Inflammatory macrophage treated with lipopolysaccharide for 4 hours (primary cell): ENCODE measurements at places on chromosomes 13 and 19.
A peak's percentile ranks its signal among the peaks of the same experiment; 100 is the strongest.

DNA sequence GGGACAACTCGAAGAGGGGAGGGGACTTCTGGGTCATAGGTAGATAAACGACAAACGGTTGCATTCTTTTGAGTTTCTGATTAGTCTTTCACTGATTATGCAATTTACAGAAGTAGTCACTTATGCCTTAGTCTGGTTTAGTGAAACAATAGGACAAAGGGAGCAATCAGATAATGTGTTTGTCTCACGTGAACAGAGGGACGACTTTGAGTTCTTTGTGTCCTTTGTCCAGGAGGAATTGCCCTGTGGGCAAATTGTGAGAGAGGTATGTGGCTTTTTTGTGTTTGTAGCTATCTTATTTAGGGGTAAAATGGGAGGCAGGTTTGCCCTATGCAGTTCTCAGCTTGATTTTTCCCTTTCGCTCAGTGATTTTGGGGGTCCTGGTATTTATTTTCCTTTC lies 362.9 kb upstream of the PCDH20 start:
- DNase-seq, result no peak

DNA sequence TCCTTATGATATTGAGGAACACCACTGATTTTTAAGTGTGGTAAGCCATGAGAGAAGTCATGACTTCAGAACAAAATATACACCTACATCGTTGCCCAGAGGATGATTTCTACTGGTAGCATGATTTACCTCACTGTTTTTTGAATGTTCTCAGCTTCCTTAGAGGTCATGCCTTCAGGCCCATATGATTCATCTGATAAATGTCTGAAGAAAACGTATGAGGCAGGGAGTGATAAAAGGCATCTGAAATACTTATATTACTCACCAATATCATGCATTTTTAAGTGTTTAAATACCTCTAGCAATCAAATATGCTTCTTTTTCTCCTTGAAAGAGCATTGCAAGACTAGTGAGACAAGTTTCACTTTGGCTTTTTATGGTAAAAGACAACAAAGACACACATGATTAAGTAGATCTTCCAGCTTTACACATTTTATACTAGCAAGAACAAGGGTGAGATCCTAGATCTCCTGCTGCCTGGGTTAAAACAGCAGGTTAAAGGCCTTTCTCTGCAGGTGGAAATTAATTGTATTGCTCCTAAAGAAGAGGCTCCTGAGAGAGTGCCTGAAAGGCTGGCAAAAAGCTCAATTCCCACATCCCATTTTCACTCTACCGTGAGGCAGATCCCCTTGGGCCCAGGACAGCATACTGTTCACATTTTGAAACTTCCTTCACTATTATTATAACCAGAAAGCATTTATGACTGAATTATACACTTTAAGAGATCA lies 432.4 kb downstream of the SLITRK1 start:
- DNase-seq, result no peak

GRCh38 chr19:3054265-3054971 lies 7.9 kb downstream of the TLE5 start:
- no peak for DNase-seq

DNA sequence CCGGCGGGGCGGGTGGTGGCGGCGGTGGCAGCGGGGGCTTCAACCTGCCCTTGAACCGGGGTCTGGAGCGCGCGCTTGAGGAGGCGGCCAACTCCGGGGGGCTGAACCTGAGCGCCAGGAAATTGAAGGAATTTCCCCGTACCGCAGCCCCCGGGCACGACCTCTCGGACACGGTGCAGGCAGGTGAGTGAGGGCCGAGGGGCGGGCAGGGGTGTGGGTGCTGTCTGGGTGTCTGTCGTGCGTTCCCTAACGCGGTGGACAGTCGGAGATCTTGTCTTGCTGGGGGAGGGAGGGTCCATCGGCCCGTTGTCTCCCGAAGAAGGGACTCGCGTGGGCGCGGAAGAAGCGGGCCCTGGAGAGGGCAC lies 533 bp downstream of the LRCH1 start:
- DNase-seq, result no peak

- peak; percentile 8 for DNase-seq
These were observed 14.9 kb downstream of the TIMM13 start for GRCh38 chr19:2412449-2412848.

- DNase-seq, result no peak
These were observed 11.3 kb downstream of the GPR12 start for GRCh38 chr13:26749285-26749684.

GRCh38 chr19:18063463-18063862 lies 23.3 kb downstream of the IL12RB1 start:
- no peak for DNase-seq

- DNase-seq, result no peak
These were observed 220.7 kb downstream of the RFC3 start for GRCh38 chr13:34038541-34039068.

GRCh38 chr13:42101821-42102585 lies 53.6 kb downstream of the DGKH start:
- no peak for DNase-seq

GRCh38 chr13:95540888-95541287 lies 11.6 kb upstream of the CLDN10 start:
- DNase-seq, result no peak

DNA sequence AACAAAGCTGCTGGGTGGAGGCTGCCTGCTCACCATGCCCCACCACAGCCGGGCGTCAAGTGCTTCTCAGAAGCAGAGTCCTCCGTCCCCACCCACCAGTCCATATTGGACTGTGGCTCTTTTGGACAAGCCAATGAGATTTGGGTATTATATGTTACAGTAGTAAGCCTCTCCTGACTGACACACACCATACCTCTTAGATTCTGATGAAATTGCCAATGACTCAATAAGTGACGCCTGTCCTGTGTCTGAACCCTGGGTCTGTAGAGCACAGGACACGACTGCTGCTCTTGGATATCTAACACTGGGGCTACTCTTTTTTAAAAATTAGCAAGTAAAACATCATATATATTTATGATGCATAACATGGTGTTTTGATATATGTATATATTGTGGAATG lies 44.8 kb upstream of the UBAC2 start:
- DNase-seq, result no peak

- DNase-seq, result no peak
These were observed 33.2 kb downstream of the KDM4B start for GRCh38 chr19:5002143-5002542.

GRCh38 chr19:3942790-3943409 lies 10.0 kb downstream of the NMRK2 start:
- no peak for DNase-seq

- DNase-seq, result peak; percentile 90
These were observed at the start of gene MIR17HG for GRCh38 chr13:91347202-91347995. Gene MIR17HG (plus strand): TSS chr13:91347687.

GRCh38 chr13:48645845-48646244 lies 7.9 kb upstream of the CYSLTR2 start:
- no peak for DNase-seq

- no peak for DNase-seq
These were observed 114.5 kb downstream of the STK24 start for GRCh38 chr13:98462241-98462882.

GRCh38 chr13:52459668-52460067 lies 4.4 kb downstream of the CKAP2 start:
- no peak for DNase-seq

- peak; percentile 85 for DNase-seq
These were observed 26.7 kb upstream of the NANOS3 start for GRCh38 chr19:13849991-13850909.

GRCh38 chr19:6423499-6424194 lies 964 bp downstream of the KHSRP start:
- DNase-seq, result peak; percentile 35
